Cardiac septum (tissue), 1 donor: ENCODE measurements at places on chromosomes 13 and 19. TPM values are rescaled to one million over a fixed set of nuclear protein-coding genes. Genes with fewer than 3 reads are reported as not detected.

DNA sequence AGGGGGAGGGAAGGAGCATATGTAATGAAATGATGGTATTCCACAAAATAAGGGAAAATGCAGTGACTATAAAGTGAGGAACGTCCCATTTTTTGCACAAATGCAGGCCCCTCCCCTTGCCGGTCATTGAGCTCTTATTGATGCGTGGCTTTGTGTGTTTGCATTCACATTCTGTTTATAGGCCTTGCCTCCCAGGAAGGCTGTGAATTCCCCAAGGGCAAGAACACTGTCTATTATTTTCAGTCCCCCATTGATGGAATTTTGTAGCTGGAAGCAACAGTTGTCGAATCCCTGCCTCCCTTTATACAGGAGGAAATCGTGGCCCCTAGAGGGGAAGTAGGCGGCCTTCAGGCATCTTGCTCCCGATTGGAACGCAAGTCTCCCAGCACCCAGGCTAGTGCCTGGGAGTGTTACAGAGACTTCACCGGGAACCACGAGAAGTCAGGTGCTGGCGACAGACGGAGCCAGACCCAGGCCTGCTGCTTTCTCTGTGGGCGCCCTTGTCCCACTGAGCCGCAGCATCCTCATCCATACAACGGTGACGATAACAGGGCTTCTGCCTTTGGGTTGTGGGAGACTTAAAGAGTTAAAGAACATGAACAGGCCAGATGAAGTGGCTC, 6.9 kb downstream of the SBSN start:
- DNase-seq: no peak

DNA sequence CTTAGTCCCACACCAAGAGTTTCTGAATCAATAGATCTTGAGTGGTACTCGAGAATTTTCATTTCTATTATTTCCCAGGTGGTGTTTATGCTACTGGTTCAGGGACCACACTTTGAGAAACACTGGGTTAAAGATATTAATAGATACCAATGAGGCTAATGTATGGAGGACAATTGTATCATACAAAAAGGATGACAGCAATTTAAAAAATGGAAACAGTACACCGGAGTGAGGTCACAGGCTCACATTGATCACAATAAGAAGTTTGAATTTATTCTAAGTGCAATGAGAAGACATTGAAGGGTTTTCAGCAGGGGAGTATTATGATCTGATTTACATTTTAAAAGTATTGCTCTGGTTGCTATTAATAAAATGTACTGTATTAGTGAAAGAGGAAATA, 488.3 kb downstream of the PCDH17 start:
- no peak for DNase-seq

GRCh38 chr13:52673465-52673864, 20.8 kb downstream of the SUGT1 start:
- no peak for DNase-seq

DNA sequence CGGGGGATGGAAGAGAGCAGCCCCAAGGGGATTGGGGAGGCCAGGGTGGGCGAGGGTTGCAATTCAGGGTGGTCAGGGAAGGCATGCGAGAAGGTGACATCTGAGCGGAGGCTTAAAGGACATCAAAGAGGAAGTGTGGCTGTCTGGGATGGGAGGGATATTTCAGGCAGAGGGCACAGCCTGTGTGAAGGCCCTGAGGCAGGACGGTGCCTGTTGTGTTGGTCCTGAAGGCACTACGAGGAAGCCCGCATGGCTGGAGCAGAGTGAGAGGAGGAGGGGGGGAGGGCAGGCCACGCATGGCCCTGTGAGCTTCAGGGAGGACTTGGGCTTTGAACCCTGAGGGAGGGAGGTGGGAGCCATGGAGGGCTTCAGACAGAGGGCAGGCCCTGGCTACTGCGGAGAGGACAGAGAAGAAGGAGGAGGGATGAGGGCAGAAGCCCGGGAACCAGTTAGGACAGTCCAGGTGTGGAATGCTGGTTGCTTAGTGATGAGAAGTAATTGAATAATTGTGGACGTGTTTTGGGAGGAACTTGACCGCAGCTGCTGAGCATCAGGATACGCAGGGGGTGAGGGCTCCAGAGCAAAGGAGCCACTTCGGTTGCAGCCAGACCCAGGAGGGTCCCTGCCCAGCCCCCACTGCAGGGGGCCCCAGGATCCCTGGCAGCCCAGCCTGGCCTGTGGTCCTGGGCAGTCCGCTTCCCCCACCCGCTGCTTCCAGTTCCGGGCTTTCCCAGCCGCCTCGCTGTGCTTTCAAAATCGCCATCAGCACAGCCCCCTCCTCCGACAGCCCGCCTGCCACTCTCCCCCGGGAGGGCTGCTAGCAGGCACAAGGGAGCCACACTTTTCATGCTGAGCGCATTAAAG, 6.2 kb downstream of the TLE6 start:
- peak; percentile 78 for DNase-seq

DNA sequence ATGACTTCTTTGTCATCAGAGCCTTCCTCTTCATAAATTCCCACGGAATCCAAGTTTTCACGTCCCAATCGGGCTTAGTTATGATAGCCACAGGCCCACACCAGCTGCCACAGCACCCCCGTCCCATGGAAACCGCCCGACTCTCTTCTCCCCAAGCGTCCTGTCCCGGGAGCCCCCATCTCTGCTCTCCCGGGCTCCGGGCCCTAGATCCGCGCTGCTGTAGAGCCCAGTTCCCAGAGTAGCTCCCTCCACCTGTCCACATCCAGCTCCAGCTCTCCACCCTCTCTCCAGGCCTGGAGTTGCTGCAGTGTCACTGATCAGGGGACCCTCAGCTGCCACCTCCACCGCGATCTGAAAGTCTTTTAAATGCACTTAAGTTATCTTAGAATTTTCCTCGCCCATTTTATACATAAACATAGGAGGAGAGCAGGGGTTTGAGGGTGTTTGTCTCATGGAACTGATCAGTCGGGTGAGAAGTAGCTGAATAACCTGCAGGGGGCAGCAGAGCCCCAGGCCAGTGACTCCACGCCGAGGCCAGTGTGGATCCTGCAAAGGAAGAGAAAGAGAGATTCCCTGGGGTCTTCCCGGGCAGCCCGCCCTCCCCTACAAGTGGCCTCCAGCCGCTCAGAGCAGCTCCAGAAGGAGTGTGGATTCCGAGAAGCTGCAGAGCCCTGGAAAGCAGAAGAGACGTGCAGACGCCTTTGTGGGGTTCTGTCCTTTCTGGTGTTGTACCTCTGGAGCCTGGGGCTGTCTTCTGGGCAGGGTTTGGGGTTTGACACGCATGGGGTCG, 1.1 kb upstream of the ZNF763 start:
- peak; percentile 89 for DNase-seq

DNA sequence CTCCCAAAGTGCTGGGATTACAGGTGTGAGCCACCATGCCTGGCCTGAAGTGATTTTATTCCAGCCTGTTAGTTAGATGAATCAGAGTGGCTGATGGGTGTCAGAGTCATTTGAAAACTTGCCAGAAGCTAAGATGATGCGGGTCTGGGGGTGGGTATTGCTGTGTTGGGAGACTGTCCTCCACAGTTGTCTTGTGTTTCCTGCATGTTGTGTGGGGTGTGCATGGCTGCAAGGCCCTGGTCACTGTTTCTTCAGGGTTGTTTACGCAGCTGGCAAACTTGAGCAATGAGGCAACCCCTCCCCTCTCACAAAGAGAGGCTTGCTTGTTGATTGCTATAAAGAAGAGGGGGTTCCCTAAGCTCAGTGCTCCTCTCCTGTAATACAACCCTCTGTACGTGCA, 71.8 kb downstream of the TRPM4 start:
- DNase-seq: peak; percentile 19

DNA sequence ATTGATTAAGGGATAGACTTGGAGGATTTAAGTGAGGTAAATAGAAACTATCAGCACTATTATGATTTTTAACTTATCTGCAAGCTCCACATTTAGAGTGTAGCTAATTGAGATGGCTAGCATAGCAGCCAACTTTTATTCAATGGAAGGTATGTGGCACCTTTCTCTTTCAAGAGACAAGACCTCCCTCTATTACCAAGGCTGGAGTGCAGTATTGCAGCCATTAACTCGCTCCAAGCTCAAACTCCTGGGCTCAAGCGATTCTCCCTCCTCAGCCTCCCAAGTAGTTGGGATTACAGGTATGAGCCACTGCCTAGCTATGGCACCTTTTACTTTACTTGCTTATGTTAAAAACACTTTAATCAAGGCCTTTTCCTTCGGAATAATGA, 8.2 kb downstream of the TPT1 start:
- DNase-seq: no peak

- no peak for DNase-seq
These were observed 49.3 kb downstream of the IFT88 start for GRCh38 chr13:20616059-20616797.

- peak; percentile 98 for DNase-seq
These were observed at the start of gene EBPL for GRCh38 chr13:49690995-49691784. TSS of gene EBPL (minus strand) at chr13:49691486. CDS start at chr13:49691424, 62 bp downstream.

- no peak for DNase-seq
These were observed 1651.9 kb upstream of the MIR17HG start for GRCh38 chr13:89695343-89696257.

- DNase-seq: no peak
These were observed 17.9 kb downstream of the SLC25A42 start for GRCh38 chr19:19081642-19082151.

DNA sequence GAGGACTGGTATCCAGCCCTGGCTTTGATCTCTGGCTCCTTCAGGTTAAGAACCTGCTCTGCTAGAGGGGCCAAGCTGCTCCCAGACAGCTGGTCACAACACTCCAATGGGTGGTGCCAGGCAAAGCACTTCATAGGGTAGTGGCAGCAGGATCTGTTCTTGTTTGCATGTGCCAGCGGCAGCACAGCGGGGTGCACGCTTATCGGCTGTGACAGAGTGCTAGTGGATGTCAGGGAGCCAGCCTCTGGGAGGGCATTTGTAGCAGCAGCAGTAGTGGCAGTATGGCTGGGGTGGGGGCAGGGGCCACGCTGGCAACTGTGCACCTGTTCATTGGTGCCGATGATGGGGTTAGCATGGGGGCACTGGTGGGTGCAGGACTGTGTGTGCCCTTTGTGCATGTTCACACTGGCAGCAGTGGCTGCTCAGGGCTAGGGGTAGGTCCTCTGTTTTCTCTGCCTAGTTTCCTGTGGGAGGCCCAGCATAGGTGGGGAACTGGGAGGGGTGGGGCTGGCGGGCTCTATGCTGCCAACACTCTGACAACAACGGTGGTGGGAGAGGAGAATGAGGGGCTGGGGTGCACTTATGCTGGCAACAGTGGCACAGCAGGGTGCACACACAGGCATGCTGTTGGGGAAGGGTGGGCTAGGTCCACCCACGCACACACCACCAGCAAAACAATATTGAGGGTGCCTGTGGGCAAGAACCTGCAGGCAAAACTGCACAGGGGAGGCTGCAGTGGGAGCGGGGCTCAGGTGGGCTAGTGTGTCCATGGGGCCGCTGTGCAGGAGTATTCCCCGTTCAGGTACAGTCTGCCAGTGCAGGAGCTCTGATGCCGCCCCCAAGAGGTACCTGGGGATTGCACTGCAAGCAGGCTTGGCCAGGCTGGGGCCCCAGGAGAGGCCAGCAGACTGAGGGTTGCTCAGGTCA, 19.3 kb downstream of the AP1M1 start:
- no peak for DNase-seq

DNA sequence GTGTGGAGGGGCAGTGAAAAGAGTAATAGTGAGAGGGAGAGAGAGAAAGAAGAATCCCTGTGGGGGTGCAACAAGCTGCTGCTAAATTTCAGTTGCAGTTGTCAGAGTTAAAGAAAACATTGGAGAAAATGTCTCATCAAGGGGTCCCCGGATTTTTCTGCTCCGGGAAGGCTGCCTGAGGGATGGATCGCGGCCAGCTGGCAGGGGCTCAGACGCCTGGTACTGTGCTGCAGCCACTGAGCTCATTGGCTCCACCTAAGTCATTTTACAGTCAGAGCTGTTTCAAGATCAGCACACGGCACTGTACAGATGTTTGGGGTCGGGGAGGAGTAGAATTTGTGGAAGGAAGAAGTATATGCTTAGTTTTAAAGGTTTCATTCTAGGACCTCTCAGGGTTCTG, 106.2 kb downstream of the SHISA2 start:
- DNase-seq: no peak

DNA sequence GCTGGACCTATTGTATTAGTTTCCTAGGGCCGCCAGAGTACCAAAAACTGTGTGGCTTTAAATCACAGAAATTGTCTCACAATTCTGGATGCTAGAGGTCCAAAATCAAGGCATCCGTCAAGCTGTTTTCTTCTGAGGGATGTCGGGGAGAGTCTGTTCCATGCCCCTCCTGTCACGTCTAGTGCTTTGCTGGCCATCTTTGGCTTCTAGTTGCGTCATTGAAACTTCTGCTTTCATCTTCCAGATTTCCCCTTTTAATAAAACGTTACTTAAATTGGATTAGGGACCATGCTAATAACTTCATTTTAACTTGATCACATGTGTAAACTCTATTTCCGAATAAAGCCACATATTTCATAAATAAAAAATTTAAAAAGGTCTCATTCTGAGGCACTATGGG, 47.5 kb downstream of the TRPM4 start:
- DNase-seq: no peak

DNA sequence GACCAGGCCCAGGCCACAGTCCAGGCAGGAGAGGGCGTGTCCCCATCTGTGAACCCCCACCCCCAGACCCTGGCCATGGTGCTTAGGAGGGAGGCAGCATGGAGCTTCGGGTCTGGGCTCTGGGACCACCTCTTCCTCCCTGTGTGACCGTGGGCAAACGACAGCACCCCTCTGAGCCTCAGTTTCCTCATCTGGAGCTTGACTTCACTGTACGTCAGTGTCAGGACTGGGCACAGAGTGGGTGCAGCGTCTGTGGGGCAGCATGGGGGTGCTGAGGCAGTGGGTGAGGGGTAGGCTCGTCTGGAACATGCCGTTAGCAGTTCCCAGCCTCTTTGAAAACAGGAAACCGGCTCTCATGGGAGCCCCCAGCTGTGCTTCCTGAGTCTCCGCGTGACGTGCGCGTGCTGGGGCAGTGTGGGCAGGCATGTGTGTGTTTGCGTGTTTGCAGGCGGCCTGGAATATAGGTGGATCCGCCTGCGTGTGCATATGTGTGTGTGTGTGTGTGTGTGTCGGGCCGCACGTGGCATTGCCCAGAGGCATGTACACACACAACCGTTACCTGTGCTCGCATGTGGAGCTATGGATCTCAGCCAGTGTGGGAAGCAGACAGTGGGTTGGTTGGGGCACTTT, 15.8 kb downstream of the ARRDC2 start:
- DNase-seq: peak; percentile 88

DNA sequence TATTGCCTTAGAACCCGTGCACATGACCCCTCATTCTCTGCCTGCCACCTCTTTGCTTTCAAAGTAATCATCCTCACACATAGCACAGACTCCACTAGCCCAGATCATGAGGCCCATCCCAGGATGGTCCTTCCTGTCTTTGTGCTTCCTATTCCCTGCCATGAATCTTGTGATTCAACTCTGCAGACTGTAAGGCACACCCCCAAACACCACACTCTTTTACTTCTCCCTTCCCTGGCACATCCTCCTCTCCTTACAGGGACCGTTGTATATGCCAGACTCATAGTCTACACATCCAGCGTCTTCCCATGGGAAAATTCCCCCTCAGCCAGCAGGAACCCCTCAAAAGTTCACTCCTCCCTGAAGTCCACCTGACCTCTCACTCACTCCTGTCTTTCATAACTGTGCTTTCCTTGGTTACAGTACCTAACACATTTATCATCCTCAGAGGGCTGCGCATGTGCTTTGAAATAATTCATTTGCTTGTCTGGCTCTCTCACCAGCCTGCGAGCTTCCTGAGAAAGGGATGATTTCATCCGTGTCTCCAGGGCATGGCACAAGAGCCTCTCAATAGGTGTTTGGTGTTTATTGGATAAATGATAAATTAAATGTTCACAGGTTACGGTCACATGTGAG, 26.8 kb upstream of the LRCH1 start:
- no peak for DNase-seq

Gene PRTN3
- 0.62 TPM for total RNA-seq

Gene PSG7
- total RNA-seq: not detected

Gene ZNF554
- total RNA-seq: 5.6 TPM

Gene ZNF175
- 7.8 TPM for total RNA-seq

Gene CALR3
- total RNA-seq: not detected

Gene SERPINE3
- total RNA-seq: not detected

Gene ZNF729
- total RNA-seq: not detected

Gene PSG6
- not detected for total RNA-seq

Gene U2AF1L4
- 24.9 TPM for total RNA-seq
